ENCODE measurements at places on chromosomes 2 and 18.

DNA sequence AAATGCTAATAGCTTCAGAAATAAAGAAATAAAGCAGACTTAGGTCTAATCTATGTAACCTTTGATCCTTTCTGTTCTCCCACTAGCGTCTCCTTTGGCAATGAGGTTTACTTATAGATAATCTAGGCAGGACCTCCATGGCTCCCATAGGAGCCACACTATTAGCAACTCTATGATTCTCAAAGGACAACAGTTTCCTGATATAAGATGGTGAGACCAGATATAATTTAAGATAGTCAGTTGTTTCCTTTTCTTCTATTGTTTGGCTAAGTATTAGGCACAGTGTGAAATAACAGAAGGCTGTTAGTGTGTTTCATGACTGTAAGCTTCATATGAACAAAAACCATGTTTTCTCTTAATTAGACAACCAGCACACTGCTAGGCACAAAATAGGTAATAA is 58.7 kb upstream of the SCN9A start:
- DNase-seq = no peak
- no peaks in the 10 kb centered on the region for H3K27me3 ChIP-seq
- H3K4me3 ChIP-seq = no peak overlapping the region
- no peak overlapping the region for H3K27ac ChIP-seq
- no peaks in the 10 kb centered on the region for H3K4me1 ChIP-seq

- H3K4me3 ChIP-seq = no peak overlapping the region
- peak; percentile 59 for DNase-seq
- H3K36me3 ChIP-seq = no peaks in the 10 kb centered on the region
- no peak overlapping the region for H3K27ac ChIP-seq
- no peaks in the 10 kb centered on the region for H3K4me1 ChIP-seq
- H3K27me3 ChIP-seq = peaks cover 12% of the 10 kb centered on the region
These were observed 2.2 kb upstream of the KCNH7 start for GRCh38 chr2:162840598-162841246.

GRCh38 chr2:218860950-218861381 is 1.4 kb downstream of the WNT6 start:
- no peaks in the 10 kb centered on the region for H3K36me3 ChIP-seq
- no peak overlapping the region for H3K4me3 ChIP-seq
- peaks cover 10% of the 10 kb centered on the region for H3K4me1 ChIP-seq
- H3K27me3 ChIP-seq = peaks cover 74% of the 10 kb centered on the region
- H3K27ac ChIP-seq = no peak overlapping the region

GRCh38 chr2:43540021-43540779 is 55.6 kb downstream of the THADA start:
- peaks cover 19% of the 10 kb centered on the region for H3K36me3 ChIP-seq
- no peak for DNase-seq
- no peaks in the 10 kb centered on the region for H3K27me3 ChIP-seq
- H3K4me3 ChIP-seq = no peak overlapping the region
- no peak overlapping the region for H3K27ac ChIP-seq

DNA sequence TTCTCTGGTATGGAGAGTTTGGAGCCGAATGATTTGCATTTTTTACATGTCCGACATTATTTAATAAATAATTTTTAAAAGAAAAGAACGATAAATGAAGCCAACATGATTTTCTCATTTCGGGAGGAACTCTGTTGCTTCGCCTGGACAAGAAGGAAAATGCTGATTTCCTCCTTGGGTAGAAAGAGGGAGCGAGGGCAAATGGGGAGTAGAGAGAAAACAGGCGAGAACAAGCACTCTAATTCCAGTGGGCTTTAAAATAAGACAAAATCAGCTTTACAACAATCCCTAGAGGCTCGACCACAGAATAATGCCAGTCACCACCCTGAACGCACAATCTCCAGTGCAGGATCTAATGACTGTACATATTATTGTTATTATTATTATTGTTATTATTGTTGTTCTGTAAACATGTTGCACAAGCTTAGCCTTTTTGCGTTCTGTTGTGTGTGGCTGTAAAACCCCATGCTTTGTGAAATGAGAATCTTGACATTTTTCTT is 3.7 kb downstream of the DLX1 start:
- no peak overlapping the region for H3K27ac ChIP-seq
- peaks cover 96% of the 10 kb centered on the region for H3K27me3 ChIP-seq
- peaks cover 37% of the 10 kb centered on the region for H3K4me1 ChIP-seq
- H3K4me3 ChIP-seq = no peak overlapping the region
- H3K36me3 ChIP-seq = peaks cover 2% of the 10 kb centered on the region

DNA sequence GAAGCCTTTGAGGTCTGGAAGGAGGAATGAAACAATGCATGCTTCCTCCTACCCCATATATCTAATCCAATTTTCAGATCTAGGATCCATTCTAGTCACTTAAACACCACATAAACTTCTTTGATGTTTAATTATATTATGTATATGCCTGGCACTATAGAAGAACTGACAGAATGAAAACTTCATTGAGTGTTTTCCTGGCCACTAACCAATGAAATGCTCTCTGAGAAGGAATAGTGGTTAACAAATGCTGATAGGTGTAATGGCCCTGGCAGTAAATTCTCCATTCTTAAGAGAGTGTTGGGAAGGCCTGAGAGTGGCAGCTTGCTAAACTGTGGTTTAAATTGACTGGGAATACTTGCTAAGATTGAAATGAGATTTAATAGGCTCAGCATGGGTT is 710.0 kb downstream of the LRRTM4 start:
- no peak for DNase-seq
- H3K4me1 ChIP-seq = no peaks in the 10 kb centered on the region
- H3K27me3 ChIP-seq = no peaks in the 10 kb centered on the region
- no peak overlapping the region for H3K4me3 ChIP-seq
- no peaks in the 10 kb centered on the region for H3K36me3 ChIP-seq

DNA sequence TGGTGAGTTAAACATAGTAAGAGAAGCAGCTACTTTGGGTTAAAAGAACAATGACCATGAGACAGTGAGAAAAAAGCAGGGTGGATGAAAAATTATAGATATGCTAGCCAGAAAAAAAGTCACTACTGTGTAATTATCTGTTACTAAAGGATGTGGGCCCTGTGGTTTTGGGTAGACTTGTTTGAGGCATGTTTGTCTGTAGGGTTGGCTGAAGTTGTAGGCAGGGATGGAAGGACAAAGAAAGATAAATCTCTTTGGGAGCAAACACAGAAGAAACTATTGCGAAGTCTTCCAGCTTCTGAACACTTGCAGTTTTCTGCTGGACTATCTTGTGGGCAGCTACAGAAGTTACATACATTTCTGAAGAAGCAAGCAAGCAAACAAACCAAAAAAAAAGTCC is 28.2 kb downstream of the RND3 start:
- peaks cover 5% of the 10 kb centered on the region for H3K4me1 ChIP-seq
- no peak overlapping the region for H3K27ac ChIP-seq
- no peaks in the 10 kb centered on the region for H3K36me3 ChIP-seq
- H3K27me3 ChIP-seq = no peaks in the 10 kb centered on the region
- no peak overlapping the region for H3K4me3 ChIP-seq

- no peak for DNase-seq
- peaks cover 3% of the 10 kb centered on the region for H3K27me3 ChIP-seq
- no peak overlapping the region for H3K27ac ChIP-seq
- no peaks in the 10 kb centered on the region for H3K4me1 ChIP-seq
- H3K36me3 ChIP-seq = no peaks in the 10 kb centered on the region
- H3K4me3 ChIP-seq = no peak overlapping the region
These were observed 259.0 kb downstream of the AGAP1 start for GRCh38 chr2:235752846-235753245.

DNA sequence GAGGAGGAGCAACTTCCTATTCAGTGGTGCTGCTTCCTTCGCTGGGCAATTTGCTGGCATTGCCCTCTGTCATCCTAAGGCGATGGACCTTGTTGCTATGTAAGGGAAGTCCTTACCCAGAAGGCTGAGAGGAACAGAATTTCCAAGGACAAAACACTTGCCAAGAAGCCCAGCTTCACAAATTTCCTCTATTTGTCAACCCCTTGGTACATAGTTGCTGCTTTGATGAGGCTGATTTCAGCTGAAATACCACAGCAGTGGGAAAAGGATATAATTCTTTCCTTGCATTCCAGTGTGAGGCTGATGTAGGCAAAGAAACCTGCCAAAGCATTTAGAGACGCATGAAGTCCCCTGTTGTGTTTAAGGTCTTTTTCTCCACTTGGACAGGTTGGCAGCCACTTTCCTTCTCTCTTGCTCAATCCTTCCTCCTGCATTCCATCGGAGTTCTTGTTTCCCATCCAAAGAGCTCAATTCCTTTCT is 16.4 kb upstream of the ST3GAL5 start:
- no peak overlapping the region for H3K27ac ChIP-seq
- DNase-seq = no peak
- H3K27me3 ChIP-seq = peaks cover 5% of the 10 kb centered on the region
- H3K4me3 ChIP-seq = no peak overlapping the region

GRCh38 chr18:47748847-47749599 is 181.4 kb downstream of the SMAD2 start:
- peaks cover 7% of the 10 kb centered on the region for H3K27me3 ChIP-seq
- H3K36me3 ChIP-seq = no peaks in the 10 kb centered on the region
- H3K4me1 ChIP-seq = peaks cover 3% of the 10 kb centered on the region

DNA sequence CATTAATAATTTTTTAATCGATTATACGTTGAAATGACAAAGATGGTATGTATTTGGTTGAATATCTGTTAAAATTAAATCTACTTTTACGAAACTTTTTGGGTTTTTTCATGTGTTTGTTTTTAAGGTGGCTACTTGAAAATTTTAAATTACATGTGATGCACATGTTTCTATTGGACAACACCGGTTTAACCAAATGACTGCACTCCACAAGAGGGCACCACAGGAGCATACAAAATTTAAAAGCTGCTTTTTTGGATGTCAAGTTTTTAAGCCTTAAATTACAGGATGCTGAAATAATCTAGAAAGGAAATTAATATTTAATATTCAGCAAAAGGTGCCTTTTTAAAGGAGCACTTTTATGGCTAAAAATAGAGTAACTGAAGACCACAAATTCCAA is 98.7 kb downstream of the ACVR1 start:
- H3K36me3 ChIP-seq = peaks cover 7% of the 10 kb centered on the region
- DNase-seq = peak; percentile 65
- no peaks in the 10 kb centered on the region for H3K27me3 ChIP-seq

DNA sequence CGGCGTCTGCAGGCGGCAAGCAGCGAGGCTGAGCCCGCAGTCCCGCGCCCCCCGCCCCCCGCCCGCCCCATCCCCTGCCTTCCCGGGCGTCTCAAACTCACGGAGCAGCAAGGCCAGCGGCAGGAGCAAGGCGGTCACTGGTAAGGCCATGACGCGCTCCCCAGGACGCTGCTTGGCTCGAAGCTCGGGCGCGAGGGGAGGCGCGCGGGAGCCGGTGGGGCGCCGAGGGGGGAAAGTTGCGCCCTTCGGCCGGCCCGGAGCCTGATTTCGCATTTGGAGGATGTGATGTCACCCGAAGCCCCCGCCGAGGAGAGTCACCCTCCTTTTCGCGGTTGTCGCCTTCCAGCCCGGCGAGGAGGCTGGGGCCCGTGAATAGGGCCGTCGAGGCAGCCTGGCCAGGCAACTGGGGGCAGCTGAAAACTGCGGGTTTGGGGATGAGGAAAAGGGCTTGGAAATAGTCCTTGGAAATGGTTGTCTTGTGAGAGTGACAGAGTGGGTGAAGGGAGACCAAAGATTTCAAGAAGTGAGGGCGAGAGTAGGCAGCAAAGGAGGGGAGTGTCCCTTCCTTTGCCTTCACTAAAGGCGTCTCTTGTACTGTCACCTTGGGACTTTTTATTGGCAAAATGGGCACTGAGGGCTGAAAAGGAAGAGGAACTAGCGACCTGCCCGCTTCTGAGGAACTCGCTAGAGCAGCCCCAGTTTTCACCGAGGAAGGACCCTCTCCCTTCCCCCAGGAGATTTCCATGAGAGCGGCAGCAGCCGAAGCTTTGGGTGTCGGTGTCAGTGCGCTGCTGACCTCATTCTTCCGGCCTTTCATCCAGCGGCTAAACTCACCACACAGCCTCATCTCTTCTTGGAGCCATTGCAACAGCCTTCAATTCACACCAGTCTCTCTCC is at the start of gene CD8A:
CD8A (minus strand) TSS at position 238 of the 897 bp plus-strand sequence; CDS start at position 150, 88 bp downstream.
- peak within 1 kb of the TSS; percentile 92 for H3K4me3 ChIP-seq
- peak within 1 kb of the TSS; percentile 99 for H3K27ac ChIP-seq
- H3K27me3 ChIP-seq = no peaks in the 10 kb centered on the region
- peak; percentile 92 for DNase-seq

- no peaks in the 10 kb centered on the region for H3K27me3 ChIP-seq
- no peak overlapping the region for H3K27ac ChIP-seq
- no peak for DNase-seq
- no peaks in the 10 kb centered on the region for H3K36me3 ChIP-seq
These were observed 185.3 kb downstream of the HAUS1 start for GRCh38 chr18:46289463-46289862.

- peak overlapping the region; percentile 24 for H3K27ac ChIP-seq
- H3K36me3 ChIP-seq = peaks cover 18% of the 10 kb centered on the region
- H3K4me1 ChIP-seq = peaks cover 30% of the 10 kb centered on the region
- H3K27me3 ChIP-seq = peaks cover 2% of the 10 kb centered on the region
- no peak for DNase-seq
These were observed 499 bp upstream of the LMAN1 start for GRCh38 chr18:59359576-59359952.

- H3K27ac ChIP-seq = no peak overlapping the region
- DNase-seq = no peak
- H3K27me3 ChIP-seq = peaks cover 2% of the 10 kb centered on the region
- H3K4me3 ChIP-seq = no peak overlapping the region
These were observed 86.1 kb upstream of the UPP2 start for GRCh38 chr2:158015428-158016076.

DNA sequence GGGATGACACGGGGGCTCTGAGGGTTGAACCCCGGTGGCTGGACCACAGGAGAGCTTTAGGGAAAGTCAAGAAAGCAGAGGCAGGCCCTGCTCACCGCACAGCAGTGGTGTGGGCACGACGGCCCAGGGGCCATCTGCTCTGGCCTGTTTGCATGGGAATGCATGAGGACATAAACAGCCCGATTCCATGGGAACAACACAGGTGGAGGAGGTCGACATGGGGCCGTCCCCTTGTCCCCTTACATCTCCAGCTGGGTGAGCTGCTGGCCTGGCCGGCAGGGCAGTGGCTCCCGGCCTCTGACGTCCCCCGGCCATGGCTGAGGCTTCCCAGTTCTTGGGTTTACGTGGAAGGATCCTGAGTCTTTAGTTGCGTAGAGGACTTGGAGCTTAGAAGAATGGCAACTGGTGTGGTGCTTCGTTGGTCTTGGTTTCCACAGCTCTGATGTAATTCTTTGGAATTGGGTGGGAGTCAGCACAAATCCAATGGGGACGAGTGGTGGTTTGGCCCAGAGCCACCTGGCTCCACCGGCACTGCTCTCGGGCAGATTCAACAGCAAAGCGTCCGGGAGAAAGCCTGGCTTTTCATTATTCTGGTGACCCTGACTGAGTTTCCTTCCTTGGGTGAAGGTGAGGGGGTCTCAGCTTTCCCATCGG is 98.3 kb upstream of the HDAC4 start:
- H3K4me3 ChIP-seq = no peak overlapping the region
- no peaks in the 10 kb centered on the region for H3K36me3 ChIP-seq
- H3K4me1 ChIP-seq = no peaks in the 10 kb centered on the region
- H3K27ac ChIP-seq = no peak overlapping the region

- no peak for DNase-seq
- peaks cover 57% of the 10 kb centered on the region for H3K4me1 ChIP-seq
- H3K36me3 ChIP-seq = peaks cover 41% of the 10 kb centered on the region
These were observed 16.9 kb downstream of the C2orf74 start for GRCh38 chr2:61178603-61179545.

GRCh38 chr2:16105669-16106281 is 165.4 kb downstream of the MYCN start:
- no peaks in the 10 kb centered on the region for H3K4me1 ChIP-seq
- no peak for DNase-seq
- H3K27ac ChIP-seq = no peak overlapping the region

All from activated CD8-positive, alpha-beta memory T cell treated with anti-CD3 and anti-CD28 coated beads, Interleukin-2, amount 10 ng/mL, durations not matched to agents 7 days and 5 days (primary cell).